ENCODE measurements at places on chromosomes 6 and 20.
A peak's percentile ranks its signal among the peaks of the same experiment; 100 is the strongest.

GRCh38 chr6:75791881-75792280 is 42.8 kb downstream of the MYO6 start:
- no peak for DNase-seq

GRCh38 chr6:39239527-39240154 is 10.4 kb upstream of the KCNK5 start:
- DNase-seq = no peak

- DNase-seq = no peak
These were observed 19.1 kb downstream of the ME1 start for GRCh38 chr6:83411731-83412130.

- no peak for DNase-seq
These were observed 66.5 kb downstream of the NDUFAF5 start for GRCh38 chr20:13851279-13851678.

GRCh38 chr6:116087437-116088027 is 13.1 kb upstream of the NT5DC1 start:
- DNase-seq = no peak

DNA sequence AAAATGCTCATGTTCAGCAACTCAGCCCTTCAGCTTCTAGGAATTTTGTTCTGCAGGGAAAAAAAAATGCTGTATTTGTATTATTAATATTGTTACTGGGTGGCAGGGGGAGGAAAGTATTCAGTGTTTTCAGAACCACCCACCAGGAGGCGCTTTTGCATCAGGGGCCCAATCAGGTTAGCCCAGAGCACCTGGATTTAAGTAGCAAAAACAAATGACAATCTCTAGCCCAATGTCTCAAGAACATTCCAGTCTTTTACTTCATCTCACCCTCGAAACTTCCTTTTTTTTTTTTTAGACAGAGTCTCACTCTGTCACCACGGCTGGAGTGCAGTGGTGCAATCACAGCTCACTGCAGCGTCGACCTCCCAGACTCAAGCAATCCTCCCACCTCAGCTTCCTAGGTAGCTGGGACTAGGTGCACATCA is 635 bp upstream of the C20orf203 start:
- DNase-seq = no peak

DNA sequence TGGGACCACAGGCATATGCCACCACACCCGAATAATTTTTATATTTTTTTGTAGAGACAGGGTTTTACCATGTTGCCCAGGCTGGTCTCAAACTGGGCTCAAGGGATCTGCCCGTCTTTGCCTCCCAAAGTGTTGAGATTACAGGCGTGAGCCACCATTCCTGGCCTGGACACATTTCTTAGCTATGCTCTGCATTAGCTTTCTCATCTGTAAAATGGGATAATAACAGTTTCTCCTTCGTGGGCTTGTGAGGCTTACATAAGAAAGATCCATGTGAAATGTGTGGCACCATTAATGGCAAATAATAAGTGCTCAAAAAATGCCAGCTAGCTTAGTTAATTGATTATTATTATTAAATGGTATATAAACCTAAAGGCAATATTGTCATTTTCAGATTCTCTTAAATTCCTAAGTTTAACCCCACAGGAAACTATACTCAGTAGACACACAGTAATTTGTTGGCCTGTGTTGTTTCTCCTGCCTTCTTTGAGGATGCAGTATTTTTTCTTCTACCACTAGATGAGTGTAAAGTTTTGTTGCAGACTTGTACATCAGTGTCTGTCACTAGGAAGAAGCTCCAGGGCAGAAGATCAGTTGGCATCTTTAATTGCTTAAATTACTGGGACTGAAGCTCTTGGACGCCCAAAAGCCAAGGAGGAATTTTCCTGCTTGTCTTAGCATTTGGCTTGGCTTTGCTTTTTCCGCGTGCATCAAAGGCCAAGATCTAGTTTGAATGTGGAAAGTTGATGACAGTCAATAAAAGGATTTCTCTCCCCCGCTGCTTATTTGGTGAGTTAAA is 162.3 kb upstream of the ZNF217 start:
- no peak for DNase-seq

DNA sequence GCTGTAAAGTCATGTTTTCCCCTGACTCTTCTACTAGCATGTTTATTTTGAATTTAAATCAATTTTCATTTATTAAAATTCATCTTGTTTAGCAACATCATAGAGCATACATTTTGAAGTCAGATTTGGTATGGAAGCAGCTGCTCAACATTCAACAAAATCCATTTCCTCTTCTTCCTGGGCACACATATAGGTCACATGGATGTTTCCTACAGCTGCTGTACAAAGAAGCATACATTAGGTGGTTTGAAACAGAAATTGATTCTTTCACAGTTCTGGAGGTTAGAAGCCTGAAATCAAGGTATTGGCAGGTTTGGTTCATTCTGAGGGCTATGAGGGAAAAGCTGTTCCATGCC is 495.2 kb downstream of the RFPL4B start:
- DNase-seq = no peak

DNA sequence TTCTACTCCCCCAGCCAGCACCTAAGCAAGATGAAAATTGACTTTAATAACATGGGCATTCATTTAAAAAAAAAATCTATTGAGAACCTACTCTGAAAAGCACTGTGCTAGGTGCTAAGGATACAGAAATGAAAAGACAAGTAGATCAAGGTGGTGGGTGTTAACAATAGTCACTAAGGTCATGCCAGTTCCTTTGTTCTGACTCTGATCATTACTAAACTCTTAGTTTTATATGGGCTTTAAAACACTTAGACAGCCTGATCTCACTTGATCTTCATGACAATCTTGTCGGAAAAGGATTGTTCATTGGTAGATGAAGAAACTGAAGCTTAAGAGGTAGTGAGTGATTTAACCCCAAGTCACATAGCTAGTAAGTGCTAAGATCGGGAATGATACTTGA is 285.7 kb upstream of the PRDM1 start:
- DNase-seq = no peak

DNA sequence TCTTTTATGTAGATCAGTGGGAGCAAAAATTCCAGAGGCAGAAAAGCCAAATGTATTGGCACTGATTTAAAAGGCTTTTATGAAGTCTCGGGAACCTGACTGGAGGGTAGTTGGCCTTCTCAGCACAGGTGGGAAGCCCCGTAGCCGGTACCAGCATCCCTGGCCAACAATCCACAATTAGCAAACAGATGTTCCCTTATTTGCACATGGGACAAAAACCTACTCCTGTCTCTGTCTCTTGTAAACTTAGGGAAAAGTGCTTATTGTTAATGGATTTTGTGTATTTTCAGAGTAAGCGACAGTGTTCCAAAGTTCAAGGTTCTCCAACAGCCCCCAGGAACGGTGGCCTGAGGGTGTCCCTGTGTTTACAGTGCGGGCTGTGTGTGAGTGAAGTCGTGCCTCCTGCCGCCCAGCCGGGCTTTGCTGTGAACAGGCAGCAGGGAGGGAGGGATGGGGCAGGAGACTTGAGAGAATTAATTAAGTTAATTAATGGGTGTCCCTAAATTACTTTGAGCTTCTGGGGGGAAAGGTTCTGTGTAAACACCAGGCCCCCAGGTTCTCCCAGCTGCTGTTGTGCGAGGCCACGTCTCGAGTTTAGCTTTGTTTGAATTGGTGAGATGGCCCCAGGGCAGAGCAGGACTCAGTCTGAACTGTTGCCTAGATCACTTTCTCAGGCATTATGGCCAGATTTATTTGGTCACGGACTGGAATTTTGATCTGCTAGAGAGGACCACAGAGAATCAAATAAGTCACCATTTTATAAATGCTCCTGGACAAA is 3.9 kb downstream of the SYNJ2 start:
- DNase-seq = no peak

- DNase-seq = no peak
These were observed 148.2 kb upstream of the RIPOR2 start for GRCh38 chr6:25083784-25084507.

GRCh38 chr6:53348371-53349208 is at the start of gene ELOVL5:
ELOVL5 (minus strand) TSS chr6:53348950; CDS start chr6:53295699, 53,251 bp downstream.
- DNase-seq = peak; percentile 100

- DNase-seq = no peak
These were observed 799 bp downstream of the TAAR2 start for GRCh38 chr6:132623106-132623845.

DNA sequence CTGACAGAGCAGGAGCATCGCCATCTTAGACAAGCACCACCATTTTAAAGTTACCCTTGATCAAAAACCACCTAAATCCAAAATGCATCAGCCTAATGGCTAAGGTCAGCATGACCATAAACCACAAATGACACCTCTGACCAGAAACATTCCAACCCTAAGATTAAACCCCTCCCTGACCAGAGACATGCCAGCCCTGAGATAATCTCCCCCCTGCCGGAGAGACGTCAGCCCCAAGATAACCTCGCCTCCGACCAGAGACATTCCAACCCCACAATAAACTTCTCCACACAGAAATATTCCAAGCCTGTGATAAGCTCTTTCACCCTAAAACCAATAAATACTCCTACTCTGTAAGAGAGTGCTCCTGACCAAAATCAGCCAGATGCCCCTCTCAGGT is 53.5 kb downstream of the PXDC1 start:
- no peak for DNase-seq

GRCh38 chr6:12294851-12295536 is 4.8 kb downstream of the EDN1 start:
- DNase-seq = no peak

DNA sequence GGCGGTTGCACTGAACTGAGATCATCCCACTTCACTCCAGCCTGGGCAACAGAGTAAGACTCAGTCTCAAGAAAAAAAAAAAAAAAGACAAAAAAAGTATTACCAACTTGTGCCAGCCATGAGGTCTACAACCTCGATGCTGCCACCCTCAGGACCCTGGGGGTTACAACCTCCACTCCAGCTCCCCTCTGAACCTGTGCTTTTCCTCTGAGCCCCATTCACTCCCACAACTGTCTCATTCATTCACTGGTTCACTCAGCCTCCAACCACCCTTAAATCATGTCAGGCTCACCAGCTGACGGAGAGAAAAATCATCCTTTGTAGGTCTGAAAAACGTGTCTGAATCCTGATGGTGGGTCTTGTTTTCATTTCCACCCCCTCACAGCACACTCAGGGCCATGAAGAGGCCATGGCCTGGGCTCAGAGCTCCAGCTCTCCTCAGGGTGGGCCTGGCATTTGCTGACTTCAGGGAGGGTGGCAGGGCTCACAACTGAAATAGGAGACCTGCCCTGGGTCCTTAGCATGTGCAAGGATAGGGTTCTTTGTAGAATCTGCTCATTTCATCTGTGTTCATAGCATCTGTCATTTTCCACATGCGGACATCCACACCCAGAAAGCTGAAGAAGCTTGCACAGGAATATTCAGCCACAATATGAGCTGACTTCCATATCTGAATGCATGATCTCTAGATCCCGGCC is 1.9 kb upstream of the ULBP1 start:
- no peak for DNase-seq

DNA sequence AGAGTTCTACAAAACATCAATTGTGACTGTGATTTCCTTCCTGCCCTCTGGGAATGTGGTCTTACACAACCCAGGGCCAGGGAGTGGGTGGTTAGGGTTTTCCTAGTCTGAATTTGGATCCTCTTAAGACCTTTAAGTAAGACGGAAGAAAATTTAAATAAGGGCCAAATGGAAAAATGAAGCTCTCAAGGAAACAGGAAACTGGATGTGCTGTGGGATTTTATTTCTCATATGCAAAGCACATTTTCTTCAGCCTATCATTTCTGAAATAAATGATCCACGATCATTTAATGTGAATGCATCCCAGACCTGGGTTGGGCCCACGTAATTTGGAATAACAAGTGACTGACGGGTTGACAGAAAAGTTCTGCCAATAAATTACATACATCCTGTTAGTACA is 243.6 kb downstream of the CLIC5 start:
- DNase-seq = no peak

GRCh38 chr6:139473231-139473701 is 98.8 kb upstream of the CITED2 start:
- peak; percentile 26 for DNase-seq

- DNase-seq = no peak
These were observed 22.7 kb upstream of the MAPRE1 start for GRCh38 chr20:32796981-32797451.

DNA sequence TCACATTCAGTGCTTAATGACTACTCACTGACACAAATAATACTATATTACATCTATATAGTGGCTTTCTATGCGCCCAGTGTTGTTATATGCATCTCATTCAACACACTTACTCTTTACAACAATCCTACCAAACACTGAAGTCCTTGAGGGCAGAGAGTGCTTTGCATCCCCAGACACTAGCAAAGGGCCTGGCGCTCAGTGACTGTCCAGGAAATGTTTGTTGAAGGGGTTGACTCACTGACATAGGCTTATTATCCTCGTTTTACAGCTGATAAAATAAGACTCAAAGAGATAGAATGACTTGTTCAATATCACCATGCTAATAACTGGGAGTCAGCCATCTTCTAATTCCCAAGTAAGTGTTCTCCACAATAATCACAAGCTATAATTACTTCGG is 163.3 kb downstream of the ARHGAP18 start:
- no peak for DNase-seq

DNA sequence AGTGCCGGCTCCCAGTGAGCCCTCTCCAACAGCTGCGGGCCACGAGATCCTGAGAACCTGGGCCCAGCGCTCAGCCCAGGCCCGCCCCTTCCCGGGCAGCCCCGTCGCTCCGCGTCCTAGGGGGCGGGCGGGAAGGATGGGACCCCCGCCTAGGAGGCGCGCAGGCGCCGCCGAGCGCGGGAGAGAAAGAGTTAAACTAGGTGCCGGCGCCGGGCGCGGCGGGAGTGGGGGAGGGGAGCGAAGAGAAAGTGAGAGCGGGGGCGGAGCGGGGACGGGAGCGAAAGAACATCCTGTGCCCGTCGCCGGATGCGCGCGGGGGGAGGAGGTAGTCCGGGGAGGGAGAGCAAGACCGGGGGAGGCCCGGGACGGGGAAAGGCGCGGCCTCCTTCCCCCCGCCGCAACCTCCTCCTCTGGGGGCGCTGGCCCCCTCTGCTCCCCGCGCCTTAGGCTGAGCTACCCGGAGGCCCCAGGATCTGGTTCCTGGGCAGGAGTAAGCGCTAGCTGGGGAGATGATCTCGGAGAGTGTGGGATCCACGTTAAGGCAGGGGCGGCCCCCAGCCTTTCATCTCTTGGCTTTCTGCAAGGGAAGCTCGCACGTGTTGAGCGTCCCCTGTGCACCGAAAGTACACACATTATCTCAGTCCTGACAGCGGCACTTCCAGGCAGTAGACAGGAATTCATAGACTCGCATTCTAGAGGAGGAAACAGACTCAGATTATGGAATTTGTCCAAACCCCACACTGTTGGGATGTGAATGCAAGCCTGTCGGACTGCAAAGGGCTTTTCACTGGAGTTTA is 4.9 kb upstream of the ARMC12 start:
- DNase-seq = peak; percentile 97

All from left cardiac atrium (tissue), 4 donors.